ENCODE measurements at places on chromosomes 6 and 20.

- no peak for DNase-seq
These were observed 42.3 kb upstream of the SLC24A3 start for GRCh38 chr20:19170148-19170547.

DNA sequence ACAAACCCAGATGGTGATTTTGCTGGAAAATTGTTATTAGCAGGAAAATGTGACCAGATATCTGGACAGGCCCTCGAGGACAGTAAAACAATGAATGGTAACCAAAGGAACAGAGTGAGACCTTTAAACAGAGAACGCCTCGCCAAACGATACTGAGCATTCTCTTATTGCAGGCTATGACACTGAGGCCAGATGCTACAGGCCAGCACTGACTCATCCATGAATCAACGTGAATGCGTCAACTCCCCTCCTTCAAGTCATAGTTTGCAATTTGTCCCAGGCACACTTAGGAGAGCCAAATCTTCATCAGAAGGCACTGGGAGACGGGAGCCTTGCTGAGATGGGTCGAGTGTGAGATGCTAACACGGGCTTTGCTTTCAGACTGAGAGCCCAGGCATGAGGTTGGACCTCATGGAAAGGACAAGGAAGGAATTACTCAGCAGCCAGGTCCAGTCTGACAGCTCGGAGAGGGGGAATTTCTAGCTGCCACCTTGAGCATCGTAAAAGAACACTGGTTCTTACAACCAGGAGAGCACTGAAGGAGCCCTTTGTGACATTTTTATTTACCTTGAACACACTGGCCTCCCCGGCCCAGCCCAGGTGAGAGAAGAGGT, 60.7 kb downstream of the BMP7 start:
- DNase-seq: no peak

- DNase-seq: no peak
These were observed 698.1 kb downstream of the DHX35 start for GRCh38 chr20:39660226-39660625.

DNA sequence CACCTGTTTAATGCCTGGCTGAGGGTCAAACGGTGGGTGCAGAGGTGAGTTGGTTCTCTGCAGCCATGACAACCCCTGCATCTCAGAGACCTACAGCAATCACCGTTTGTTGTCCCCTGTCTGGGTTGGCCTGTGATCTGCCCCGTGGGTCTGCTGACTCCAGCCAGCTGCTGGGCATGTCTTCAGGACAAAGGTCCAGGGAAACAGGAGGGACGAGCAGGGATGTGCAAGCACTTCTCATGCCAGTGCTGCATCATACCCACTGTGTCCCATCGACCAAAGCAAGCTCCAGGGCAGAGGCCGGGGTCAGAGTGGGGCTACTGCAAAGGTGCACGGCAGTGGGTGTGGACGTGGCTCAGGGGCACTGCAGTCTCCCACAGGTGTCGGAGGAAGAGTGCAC, 150.2 kb downstream of the PHACTR3 start:
- no peak for DNase-seq

GRCh38 chr20:54337144-54337543, 129.3 kb downstream of the PFDN4 start:
- no peak for DNase-seq

- DNase-seq: no peak
These were observed 57.2 kb downstream of the IL20RA start for GRCh38 chr6:136987526-136987925.

- no peak for DNase-seq
These were observed 538 bp upstream of the ENPP1 start for GRCh38 chr6:131807321-131807643.

All from left ventricle myocardium superior (tissue), 1 donor.